Retinal pigment epithelial cell (primary cell): ENCODE measurements at places on chromosomes 4 and X.

DNA sequence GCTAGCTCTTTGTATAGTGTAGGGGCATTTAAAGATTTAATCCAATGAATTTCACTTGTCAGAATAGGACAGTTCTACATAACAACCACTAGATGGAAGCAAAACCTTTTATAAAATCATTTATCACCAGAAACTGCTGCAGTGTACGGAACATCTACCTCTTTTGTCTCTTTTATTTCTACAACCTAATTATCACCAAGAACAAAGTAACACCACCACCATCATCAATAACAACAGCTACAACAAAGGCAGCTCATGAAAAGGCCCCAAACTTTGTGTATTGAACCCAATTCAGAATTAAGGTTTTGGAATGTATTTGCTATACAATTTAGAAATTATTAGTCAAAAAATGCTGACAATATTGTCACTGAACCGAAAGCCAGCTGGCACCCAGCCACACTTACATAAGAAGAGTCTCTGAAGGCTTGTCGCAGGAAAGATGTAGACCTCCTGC lies 260.9 kb upstream of the RPS6KA3 start:
- DNase-seq: no peak

DNA sequence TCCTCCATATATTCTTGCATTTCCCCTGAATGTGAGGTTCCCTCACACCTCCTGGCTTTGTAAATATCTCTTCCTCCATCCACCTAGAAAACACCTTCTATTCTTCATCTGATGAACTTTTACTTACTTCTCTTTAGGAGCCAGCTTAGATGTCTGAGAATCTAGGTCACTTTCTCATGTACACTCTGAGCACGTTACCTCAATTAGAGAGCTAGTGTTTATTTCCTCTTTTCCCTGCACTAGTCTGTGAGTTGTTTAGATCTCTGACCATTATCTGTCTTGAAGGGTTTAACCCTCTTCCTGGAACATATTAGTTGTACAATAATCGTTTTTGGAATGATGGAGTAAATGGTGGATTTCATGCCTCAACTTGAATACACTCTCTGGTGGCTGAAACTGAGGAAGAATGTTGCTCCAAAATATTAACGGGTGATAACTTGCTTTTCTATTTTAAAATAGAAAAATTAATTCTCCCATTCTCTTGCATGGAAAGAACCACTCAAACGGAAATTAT lies 8.5 kb upstream of the NEIL3 start:
- DNase-seq: no peak

DNA sequence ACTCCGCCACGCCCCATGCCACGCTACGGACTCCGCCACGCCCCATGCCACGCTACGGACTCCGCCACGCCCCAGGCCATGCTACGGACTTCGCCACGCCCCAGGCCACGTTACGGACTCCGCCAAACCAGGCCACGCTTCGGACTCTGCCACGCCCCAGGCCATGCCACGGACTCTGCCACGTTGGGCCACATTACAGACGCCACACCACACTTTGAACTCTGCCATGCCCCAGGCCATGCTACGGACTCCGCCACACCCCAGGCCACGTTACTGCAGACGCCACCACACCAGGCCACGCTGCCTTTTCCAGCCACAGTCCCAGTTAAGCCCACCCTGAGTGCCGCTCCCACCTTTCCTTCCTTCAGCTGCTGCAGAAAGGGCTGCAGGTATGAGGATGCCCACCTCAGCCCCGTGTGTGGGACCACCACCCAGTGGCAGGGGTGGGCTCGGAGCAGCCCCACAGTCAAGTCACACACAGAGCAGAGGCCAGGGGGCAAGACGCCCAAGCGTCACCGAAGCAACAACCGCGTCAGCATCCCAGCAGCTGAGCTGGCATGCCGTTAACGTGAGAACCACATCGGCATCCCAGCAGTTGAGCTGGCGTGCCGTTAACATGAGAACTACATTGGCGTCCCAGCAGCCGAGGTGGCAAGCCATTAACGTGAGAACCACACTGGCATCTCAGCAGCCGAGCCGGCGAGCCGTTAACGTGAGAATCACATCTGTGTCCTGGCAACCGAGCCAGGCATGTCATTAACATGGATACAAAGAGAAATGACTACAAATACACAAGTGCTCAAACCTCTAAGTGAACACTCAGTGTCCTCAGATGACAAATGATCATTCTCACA lies 26.4 kb downstream of the GAK start:
- no peak for DNase-seq

DNA sequence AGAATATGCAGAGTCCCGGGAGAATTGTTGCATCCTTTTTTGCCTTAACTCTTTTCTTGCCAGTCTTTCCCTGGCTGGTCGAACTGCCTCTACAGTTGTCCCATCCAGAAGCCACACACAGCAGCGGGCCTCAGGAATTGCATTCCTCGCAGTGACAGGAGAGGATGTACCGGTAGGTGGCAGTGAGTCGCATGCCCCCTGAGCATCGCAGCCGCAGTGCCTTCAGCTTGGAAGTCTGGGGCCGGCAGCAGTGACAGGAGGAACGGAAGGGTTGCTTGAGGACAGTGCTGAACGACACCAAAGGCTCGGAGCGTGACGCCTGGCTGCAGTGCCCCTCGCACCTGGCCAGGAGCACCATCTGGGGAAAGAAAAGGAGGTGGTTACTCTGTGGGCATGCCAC lies 23.5 kb downstream of the NDP start:
- DNase-seq: no peak
